ENCODE measurements at places on chromosomes 11 and 22.

DNA sequence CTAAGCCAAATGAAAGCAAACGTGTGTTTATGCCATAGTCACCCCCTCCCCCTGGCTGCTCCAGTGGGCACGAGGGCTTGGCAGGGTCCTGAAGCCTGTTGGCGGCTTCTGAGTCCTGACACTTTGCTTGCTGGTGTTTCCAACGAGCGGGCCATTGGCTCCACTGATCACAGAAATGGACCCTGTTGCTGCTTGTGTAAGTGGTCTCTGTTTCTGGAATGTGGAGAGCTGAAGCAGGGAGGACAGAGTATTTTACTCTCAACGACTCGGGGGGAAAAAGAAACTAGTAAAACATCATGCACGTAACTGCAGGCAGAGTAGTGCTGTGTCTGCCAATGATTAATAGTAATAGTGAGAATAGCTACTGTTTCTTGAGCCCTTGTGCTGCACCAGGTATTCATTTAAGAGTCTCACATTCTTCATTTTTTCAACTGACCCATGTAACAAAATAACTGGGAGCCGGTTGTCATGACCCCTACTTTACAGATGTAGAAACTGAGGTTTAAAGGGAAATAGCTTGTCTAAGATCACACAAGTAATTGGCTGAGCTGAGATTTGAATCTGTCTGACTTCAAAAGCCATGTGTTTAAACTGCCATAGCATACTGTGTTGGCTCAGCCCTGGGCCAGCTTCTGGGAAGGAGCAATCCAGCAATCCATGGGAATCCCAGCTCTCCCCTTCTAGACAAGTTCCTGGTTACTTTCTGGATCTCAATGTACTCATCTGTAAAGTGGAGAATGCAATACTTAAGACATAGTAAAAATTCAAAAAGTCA is 526.7 kb downstream of the INSC start:
- no peak for DNase-seq

- no peak for DNase-seq
Observed at GRCh38 chr22:45731798-45732495, 60.3 kb downstream of the ATXN10 start.

DNA sequence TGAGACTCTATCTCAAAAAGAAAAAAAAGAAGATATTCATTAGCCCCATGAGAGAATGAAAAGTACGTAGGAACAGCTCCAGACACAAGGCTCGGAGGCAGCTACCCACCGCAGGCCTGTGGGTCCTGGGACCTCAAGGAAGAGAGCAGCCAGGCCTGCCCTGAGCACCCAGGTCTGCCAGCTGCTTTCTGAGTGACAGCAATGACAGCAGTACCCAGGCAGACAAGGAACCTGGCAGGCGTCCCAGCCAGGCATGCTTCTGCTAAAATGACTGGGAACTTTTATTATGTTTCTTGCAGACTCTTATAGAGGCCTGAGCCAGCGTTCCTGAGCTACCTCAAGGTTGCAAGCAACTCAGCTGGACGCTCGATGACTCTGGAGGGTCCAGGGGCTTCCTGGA is 31.6 kb downstream of the CPT1A start:
- no peak for DNase-seq

GRCh38 chr22:23833017-23833751 is 5.6 kb downstream of the DERL3 start:
- no peak for DNase-seq

- DNase-seq: no peak
Observed at GRCh38 chr22:48923165-48923865, 904.4 kb downstream of the BRD1 start.

DNA sequence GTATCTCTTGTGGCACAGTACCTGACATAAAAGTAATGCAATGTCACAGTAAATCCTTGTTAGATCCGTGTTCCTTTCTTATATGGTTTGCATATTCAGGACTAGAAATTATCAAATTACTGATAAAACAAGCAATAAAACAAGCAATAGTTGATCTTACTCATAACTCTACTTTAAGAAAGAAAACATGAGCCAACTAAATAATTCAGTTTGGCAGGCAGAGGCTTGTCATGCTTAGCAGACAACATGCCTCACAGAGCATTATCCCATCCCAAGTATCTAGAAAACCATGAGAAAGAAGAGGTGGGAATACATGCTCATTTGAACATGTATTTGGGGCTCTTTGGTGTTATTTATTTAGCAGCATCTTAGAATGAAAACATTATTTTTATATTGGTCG is 241.9 kb downstream of the SOX6 start:
- no peak for DNase-seq

DNA sequence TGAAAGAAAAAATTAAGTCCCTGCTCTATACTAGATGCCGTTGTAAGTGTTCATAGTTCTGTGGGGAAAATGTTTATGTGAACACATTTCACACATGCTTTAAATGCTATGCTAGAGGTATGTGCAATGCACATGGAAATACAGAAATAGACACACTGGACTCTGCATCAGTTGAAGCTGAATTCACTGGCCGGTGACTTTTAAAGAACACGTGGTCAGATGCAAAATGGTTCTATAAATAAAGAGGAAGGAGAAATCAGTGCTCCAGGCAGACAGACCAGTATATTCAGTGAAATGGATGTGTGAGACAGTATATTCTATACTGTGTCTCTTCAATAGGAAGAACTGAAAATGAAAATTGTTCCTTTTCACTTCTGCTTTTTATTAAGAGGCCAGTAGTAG is 29.9 kb downstream of the TRPC6 start:
- no peak for DNase-seq

- DNase-seq: no peak
Observed at GRCh38 chr11:65208785-65209710, 27.3 kb downstream of the CAPN1 start.

DNA sequence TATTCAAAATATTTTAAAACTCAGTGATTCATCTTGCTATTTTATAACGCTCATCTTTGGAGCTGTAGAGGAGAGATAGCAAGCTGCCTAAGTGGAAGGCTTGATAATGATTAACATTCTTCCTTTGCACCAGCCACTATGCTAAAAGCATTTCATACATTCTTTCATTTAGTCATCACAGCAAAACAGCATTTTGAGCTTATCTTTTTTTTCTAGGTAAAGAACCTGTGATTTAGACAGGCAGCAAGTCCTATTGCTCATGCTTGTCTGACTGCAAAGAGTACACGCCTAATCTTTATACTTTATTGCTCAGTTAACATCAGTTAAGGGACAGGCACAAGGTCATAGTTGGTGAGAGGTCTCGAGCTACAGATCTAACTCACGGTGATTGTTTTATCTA is 713.1 kb upstream of the ARHGAP42 start:
- DNase-seq: no peak

DNA sequence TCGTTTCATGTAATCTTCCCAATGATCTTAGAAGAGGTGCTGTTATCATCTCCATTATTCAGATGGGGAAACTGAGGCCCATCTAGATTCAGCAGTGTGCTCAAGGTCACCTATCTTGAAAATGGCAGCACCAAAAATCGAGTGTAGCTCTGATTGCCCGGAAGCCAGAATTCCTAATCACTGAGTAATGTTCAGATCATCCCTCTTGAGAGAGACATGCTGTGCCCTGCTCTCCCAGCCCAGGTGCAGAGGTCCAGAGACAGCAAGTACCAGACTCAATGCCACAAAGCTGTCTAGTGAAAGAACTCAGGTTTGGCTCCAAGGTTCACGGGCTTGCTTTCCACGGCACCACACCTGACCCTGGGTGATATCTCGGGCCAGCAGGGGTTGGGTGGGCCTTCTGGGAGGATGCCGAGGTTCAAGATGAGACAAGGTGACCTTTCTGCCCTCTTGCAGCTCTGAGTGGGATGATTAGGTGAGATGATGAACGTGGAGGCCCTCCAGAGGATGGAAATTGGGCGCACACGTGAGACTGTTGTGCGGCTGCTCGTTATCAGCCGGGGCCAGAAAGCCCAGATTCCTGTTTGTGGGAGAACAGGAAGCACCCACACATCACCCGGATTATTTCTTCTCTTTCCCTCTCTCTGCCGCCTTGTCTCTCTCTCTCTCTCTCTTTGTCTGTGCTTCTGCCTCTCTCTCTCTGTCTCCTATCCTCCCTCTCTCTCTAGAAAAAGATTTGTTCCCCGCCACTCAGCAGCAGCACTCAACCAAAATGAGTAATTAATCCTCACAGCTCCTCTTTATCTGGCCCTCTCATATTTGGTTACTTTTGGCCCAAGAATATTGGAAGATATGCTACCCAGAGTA is 19.0 kb upstream of the RASD2 start:
- DNase-seq: no peak

DNA sequence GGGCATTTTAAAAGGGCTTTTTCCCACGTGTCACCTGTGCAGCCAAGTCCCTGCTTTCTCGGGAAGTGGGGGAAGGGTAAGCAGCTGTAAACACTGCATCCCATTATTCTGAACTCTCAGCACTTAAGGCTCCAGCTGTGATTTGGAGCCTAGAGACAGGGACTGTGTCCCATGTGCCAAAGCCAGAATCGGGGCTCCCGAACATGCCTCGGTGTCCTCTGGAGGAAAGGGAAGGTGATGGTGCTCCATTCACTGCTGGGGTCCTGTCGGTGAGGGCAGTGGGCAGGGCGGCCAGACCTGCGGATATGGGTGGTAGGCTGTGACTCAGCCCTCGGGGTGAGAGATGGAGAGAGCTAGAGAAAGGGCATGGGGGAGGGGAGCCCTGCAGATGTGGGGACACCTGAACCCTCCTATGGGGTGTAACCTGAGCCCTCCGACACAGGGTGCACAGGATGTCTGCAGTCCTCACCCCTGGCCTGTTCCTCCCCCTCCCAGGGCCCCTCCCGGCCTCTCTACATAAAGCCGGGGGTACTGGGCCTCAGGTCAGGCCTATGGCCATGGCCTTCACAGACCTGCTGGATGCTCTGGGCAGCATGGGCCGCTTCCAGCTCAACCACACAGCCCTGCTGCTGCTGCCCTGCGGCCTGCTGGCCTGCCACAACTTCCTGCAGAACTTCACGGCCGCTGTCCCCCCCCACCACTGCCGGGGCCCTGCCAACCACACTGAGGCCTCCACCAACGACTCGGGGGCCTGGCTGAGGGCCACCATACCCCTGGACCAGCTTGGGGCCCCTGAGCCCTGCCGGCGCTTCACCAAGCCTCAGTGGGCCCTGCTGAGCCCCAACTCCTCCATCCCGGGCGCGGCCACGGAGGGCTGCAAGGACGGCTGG is 31.8 kb downstream of the CAPN1 start:
- DNase-seq: no peak

GRCh38 chr22:36955691-36956090 is 42.3 kb downstream of the CSF2RB start:
- no peak for DNase-seq
